Neural crest cell (in vitro differentiated cells): ENCODE measurements at places on chromosomes 2 and 18. TPM values are rescaled to one million over a fixed set of nuclear protein-coding genes. Genes with fewer than 3 reads are reported as not detected.

DNA sequence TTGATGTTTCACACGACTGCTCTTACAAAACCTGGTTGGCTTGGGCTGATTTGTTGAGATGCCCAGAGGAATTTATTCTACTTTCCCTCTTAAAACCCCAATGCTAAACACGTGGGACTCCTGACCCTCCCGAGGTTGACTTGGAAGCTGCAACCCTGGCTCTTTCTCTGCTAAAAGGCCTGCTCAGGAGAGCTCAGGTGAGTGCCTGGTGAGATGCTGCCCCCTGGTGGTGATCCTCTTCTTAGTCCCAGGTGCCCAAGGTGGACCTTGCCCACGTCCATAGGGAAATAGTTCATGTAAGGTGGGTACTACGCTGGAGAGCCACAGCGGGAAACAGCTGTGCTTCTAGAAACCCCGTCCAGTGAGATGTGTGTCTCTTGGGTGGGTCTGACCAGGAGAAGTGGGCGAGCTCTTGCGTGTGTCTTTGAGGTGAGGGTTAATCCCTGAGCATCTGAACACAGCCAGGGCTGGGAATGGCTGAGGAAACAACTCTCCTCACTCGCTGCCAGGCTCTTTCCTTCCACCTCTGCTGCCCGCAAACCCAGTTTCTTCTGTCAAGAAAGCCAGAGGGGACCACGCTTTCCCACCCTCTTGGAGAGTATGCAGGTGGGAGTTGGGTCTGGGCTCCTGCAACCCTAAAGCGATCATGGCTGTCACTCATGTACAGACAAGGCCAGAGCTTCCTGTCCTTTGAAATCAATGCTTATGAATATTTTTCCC lies 25.5 kb upstream of the PXDN start:
- no peak overlapping the region for H3K27ac ChIP-seq
- peak; percentile 54 for DNase-seq
- H3K36me3 ChIP-seq: no peaks in the 10 kb centered on the region
- no peak overlapping the region for H3K4me3 ChIP-seq
- peaks cover 4% of the 10 kb centered on the region for H3K4me1 ChIP-seq

GRCh38 chr2:122340246-122340645 lies 584.8 kb downstream of the TSN start:
- no peaks in the 10 kb centered on the region for H3K4me1 ChIP-seq
- no peak overlapping the region for H3K27ac ChIP-seq
- no peak for DNase-seq
- peaks cover 2% of the 10 kb centered on the region for H3K36me3 ChIP-seq

Gene PDE1A
- 27.4 and 27.8 TPM in 2 replicates for total RNA-seq

Gene GALNT13
- 6.9 and 7.4 TPM in 2 replicates for total RNA-seq

DNA sequence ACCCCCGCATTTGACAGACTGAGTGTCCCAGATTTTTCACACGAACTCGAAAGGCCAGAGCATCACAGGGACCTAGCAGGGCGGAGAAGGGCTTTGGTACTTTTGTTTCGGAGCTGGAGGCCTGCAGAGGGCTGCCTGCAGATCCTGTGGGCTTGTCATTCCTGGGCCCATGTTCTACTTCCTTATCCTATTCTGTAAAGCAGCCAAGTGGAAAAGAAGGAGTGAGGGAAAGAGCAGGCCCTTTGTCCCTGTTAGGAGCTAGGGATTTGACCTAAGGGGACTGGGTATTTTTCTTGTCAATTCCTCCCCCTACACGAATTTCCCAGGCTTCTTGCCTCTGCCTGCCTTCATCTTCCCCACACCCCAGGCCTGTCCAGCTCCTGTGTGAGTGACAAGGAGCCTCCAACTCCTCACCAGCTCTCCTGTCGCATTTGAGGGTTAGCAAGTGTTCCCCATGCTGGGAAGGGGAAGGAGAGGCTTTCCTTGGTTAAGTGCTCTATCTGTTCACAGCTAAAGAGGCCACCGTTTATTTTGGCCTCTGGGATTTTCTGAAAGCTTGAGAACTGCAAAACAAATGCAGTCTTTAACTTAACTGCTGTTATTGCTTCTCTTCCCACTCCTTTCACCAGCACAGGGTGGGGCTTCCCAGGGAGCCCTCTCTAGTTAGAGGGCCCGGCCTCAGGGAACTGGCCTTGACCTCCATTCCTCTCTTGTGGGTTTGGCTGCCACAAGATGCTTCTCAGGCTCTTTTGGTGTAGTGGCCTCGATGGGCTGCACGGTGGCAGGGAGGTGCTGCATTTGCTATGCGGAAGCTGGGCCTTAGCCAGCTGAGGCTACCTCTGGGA lies 61.2 kb downstream of the SGPP2 start:
- no peaks in the 10 kb centered on the region for H3K36me3 ChIP-seq
- H3K4me1 ChIP-seq: peaks cover 21% of the 10 kb centered on the region
- no peak for DNase-seq
- no peak overlapping the region for H3K4me3 ChIP-seq

GRCh38 chr2:65654496-65654895 lies 222.1 kb upstream of the SPRED2 start:
- no peak overlapping the region for H3K4me3 ChIP-seq
- no peak overlapping the region for H3K27ac ChIP-seq
- no peak for DNase-seq
- H3K27me3 ChIP-seq: peaks cover 18% of the 10 kb centered on the region
- no peaks in the 10 kb centered on the region for H3K36me3 ChIP-seq

DNA sequence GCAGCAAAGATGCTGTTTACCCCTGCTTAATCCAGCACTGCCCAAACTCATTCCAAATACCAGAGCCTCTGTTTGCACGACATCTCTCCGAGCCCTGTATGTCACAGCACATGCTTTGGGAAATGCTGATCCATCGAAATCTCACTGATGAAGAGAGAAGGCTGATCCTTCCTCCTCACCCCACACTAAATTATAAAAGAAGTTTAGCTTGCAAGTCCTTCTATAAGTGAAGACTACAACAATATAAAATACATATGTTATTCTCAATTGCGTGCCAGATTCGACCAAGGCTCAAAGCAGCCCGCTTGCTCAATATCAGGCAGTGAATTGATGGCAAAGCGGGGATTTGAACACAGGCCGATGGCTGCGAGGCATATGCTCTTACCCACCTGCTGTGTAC lies 30.7 kb upstream of the SLC35F6 start:
- no peak overlapping the region for H3K4me3 ChIP-seq
- no peak overlapping the region for H3K27ac ChIP-seq
- peaks cover 23% of the 10 kb centered on the region for H3K4me1 ChIP-seq

- DNase-seq: no peak
- H3K27me3 ChIP-seq: no peaks in the 10 kb centered on the region
- no peak overlapping the region for H3K4me3 ChIP-seq
- H3K27ac ChIP-seq: no peak overlapping the region
- H3K36me3 ChIP-seq: peaks cover 3% of the 10 kb centered on the region
These were observed 105.0 kb downstream of the ACKR3 start for GRCh38 chr2:236674646-236675045.

GRCh38 chr2:145682546-145683157 lies 1162.7 kb upstream of the ZEB2 start:
- no peaks in the 10 kb centered on the region for H3K36me3 ChIP-seq
- no peak overlapping the region for H3K4me3 ChIP-seq
- DNase-seq: no peak

GRCh38 chr18:5772306-5773105 lies 122.8 kb downstream of the TMEM200C start:
- no peaks in the 10 kb centered on the region for H3K4me1 ChIP-seq
- H3K27me3 ChIP-seq: peaks cover 30% of the 10 kb centered on the region
- no peak overlapping the region for H3K4me3 ChIP-seq
- H3K27ac ChIP-seq: no peak overlapping the region
- no peak for DNase-seq

DNA sequence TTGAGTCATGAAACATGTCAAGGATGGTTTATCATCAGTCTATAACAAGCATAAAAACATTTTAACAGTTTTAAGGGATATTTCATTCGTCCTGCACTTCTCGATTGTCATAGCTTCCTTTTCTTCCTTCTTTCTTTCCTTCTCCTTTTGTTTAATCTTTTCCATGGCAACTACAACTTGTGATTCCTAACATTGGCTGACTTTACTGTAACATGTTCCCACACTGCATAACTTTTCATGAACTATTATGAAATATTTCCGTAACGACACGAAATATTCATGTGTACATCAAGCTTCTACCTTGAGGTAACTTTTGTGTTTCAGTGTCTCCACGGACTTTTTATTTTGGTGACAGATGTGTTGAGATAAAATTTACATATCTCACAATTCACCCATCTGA lies 134.4 kb downstream of the ACTR3 start:
- no peaks in the 10 kb centered on the region for H3K27me3 ChIP-seq
- peaks cover 3% of the 10 kb centered on the region for H3K36me3 ChIP-seq
- DNase-seq: no peak

Gene TMEM200C
- total RNA-seq: 24.2 and 26.1 TPM in 2 replicates

- H3K36me3 ChIP-seq: no peaks in the 10 kb centered on the region
- H3K27me3 ChIP-seq: no peaks in the 10 kb centered on the region
- H3K27ac ChIP-seq: no peak overlapping the region
These were observed 405.3 kb downstream of the LPIN1 start for GRCh38 chr2:12151716-12152115.

GRCh38 chr2:159265171-159265576 lies 21.3 kb downstream of the WDSUB1 start:
- H3K4me3 ChIP-seq: no peak overlapping the region
- no peaks in the 10 kb centered on the region for H3K4me1 ChIP-seq
- H3K27ac ChIP-seq: no peak overlapping the region
- no peaks in the 10 kb centered on the region for H3K27me3 ChIP-seq
- peaks cover 7% of the 10 kb centered on the region for H3K36me3 ChIP-seq
- no peak for DNase-seq
